GM13977 (cell line): ENCODE measurements at places on chromosomes 6 and 20.
A peak's percentile ranks its signal among the peaks of the same experiment; 100 is the strongest.

DNA sequence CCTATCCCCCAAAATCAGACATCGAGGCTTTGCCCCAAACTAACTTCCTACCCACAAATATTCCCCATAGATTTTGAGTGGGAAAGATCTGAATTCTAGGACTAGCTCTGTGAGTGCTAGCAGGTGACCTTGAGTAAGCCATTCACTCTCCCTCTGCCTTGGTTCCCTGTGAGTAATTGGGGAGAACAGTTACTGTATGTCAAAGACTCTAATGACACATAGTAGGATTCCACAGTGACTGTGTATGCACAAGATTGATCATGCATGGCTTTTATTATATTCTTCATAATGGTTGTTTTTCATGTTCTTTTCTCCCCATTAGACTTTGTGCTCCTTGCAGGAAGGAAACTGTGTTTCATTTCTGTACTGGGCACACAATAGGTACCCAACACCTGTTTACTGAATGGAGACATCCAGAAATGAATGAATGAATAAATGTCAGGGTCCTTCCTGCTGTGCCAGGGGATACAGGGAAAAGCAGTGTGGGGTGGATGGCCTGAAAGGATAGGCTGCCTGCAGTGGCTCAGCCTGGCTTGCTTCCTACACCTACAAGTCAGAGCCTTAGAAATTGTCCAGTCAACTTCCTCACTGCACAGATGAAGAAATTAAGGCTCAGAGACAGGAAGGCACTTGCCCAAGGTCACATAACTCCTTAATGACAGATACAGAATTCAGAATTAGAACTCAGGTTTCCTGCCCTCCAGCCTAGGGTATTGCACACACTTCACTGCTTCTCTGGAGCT lies 901 bp upstream of the TMEM151B start:
- no peak for DNase-seq

- DNase-seq = no peak
Measured at GRCh38 chr20:5221061-5221430, 94.2 kb downstream of the CDS2 start.

- no peak for DNase-seq
Measured at GRCh38 chr20:61918548-61918947, 147.1 kb downstream of the TAF4 start.

GRCh38 chr6:123604067-123604466 lies 32.7 kb downstream of the TRDN start:
- no peak for DNase-seq

GRCh38 chr6:156778454-156779205 lies 1.5 kb downstream of the ARID1B start:
- DNase-seq = peak; percentile 60

- no peak for DNase-seq
Measured at GRCh38 chr20:4147319-4147718, 132.0 kb upstream of the RNF24 start.

GRCh38 chr6:77893391-77893790 lies 240.6 kb downstream of the MEI4 start:
- DNase-seq = no peak

- DNase-seq = no peak
Measured at GRCh38 chr6:66605011-66605410, 898.0 kb upstream of the EYS start.

- no peak for DNase-seq
Measured at GRCh38 chr20:21322921-21323331, 19.8 kb downstream of the XRN2 start.

- no peak for DNase-seq
Measured at GRCh38 chr6:74491844-74492374, 713.9 kb downstream of the COL12A1 start.

DNA sequence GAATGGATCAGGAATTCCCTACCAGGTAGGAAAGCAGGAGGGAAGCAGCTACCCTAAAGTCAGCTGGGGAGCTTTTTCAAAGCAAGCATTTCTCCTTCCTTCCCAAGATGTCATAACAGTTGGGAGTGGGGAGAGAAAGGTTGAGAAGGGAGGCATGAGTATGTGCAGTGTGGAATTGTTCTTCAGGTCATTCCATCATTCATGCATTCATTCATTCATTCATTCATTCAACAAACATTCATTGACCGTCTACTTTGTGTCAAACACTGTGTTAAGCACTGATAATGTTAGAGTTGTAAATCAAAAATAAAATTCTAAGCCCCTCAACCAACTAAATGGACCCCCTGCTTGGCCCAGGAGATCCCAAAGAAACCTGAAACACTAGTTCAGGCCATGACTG lies 49.2 kb upstream of the FAM184A start:
- no peak for DNase-seq

DNA sequence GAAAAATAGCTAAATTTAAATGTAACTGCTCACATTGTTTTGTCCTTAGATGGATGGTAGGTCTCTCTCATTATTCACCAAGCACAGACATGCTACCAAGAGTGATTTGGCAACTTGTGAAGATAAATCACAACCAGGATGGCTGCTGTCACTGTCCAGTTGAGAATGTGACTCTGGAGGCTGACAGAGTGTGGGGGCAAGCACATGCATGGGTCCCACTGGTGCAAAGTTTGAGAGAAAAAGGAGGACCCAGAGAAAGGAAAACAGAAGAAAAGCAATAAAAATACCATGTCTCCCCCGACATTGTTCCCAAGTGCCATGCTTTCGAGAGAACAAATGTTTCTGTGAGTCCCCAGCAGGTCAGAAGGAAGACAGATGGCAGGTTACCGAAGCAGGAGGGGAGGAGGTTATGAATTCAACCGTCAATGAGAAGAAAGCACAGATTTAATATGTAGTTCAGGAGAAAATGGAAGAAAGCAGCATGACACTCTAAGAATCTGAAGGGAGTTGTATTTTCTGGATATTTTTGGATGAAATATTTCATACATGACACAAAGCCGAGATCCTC lies 73.0 kb upstream of the TSHZ2 start:
- no peak for DNase-seq

- no peak for DNase-seq
Measured at GRCh38 chr20:23229989-23230388, 120.6 kb upstream of the NXT1 start.

DNA sequence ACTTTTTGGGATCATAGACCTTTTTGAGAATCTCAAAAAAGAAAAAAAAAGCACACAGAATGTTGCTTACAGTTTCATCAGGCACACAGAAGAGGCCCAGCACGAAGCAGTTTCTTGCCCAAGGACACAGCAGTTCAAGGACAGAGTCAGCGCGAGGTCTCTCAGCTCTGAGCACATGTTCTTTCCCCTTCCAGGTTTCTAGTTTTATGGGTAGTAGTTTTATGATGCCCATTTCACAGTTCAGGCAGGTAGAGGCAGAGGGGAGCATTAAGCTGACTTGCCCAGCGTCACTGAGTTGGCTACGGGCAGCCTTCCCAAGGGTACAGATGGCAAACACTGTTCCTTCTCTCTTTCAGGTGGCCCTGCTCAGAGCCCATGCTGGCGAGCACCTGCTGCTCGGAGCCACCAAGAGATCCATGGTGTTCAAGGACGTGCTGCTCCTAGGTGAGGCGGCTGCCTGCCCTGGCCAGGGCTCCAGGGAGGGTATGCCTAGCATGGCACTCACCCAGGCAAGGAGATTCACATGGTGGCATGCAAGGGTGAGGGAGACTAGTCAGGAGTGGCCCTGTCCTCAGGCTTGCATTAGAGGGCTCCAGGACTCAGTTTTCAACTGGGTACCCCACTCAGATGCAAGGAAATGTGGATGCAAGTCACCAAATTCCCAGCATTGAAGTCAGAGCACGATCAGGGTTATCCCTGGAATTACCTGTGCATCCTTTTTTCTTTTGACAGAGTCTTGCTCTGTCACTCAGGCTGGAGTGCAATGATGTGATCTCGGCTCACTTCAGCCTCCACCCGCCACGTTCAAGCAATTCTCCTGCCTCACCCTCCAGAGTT lies 57.4 kb upstream of the TTPAL start:
- DNase-seq = no peak

GRCh38 chr6:106134906-106135634 lies 48.9 kb downstream of the PRDM1 start:
- no peak for DNase-seq

DNA sequence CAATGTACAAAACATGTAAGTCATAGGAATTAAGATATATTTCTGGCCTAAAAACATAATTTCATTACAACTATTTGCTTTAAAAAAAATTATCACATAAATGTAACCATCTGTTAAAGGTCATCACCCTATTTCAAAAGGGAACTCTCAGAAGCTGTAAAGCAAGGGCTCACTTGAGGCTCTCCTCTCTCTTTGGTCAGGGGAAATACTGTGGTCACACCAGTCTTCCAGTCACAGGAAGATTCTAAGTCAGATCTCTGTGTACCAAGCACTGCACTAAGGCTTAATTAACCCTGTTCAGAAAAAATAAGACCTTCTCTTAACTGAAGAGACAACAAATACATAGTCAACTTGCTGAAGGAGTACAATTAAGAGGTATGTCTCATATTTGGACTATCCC lies 75.6 kb downstream of the MMS22L start:
- no peak for DNase-seq

GRCh38 chr6:5152460-5152859 lies 67.3 kb downstream of the PPP1R3G start:
- no peak for DNase-seq

DNA sequence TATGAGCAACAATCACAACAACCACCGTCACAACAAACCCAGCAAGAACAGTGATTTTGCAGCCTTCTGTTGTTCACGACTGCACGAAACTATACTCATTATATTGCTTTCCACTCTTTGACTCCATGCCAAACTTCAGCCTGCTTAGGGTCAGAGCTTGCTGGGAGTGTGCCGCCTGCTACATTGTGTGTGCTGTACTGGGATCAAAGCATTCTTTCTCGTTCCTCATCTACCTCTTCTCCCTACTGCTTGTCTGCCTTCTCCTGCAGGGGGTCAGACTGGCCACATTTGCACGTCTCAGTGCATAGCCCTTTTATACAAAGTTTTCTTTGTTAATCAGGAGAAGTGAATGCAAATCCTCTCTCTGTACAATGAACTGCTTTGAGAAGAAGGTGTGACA lies 401.6 kb upstream of the CITED2 start:
- DNase-seq = no peak

GRCh38 chr6:6686748-6687601 lies 98.5 kb downstream of the LY86 start:
- DNase-seq = peak; percentile 74

DNA sequence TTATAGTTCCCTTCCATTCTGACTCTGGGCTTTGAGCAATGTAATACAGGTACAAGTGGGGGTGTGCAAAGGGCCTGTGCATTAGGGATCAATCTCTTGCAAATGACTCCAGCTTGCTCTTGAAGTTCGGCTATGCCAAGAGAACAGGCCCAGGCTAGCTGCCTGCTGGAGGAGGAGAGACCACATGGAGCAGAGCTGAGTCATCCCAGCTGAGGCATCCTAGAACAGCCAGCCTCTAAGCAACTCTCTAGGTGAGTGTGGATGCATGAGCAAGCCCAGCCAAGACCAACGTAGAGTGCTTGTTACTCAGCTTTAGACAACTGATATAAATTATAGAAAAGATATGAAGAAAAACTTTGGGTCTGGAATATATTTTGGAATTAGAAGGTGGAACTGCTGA lies 47.6 kb upstream of the RBM24 start:
- no peak for DNase-seq

DNA sequence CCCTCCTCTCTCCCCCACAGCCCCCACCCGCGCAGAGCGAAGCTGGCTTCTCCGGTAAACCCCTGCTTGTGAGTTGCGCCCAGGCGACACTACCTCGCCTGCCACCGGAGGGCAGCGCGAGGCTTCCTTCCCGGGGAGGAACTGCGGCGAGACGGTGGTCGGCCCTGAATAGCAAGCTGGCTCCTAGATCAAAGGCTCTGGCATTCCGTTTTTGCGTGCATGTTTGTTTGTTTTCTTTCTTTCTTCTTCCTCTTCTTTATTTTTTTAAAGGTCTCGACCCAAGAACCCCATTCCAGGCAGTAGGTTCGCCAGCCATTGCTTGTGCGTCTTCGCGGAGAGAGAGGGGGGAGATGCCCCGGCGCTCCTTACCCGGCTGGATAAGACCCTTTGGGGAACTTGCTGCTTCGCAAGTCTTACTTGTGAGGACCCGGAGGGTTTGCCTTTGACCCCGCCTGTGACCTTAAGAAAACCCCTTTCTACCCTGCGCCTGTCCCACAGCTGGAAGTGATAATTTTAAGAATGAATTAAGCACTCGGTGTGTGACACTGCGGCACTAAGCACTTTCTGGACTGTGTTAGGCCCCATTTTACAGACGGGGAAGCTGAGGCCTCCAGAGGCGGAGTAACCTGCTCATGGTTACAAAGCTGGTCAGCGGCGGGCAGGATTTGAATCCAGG lies 92.7 kb upstream of the SIRPA start:
- peak; percentile 83 for DNase-seq

DNA sequence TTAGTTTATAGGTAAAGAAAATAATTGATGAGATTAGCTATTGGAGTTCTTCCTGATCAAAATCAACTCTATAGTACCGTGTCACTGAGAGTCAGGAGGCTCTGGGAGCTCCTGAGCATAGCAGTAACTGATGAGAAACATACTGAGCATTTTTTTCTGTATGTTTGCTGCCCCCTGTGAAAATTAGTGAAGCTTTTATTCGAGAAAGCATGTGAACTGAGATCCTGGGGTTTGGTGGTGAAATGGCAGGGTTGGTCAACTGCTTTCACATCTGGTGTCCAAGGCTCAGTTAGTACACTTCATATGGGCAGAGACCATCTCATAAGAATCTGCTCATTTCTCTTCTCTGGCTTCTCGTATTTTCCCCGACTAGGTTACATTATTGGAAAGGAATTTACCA lies 4.1 kb upstream of the ABT1 start:
- DNase-seq = no peak

DNA sequence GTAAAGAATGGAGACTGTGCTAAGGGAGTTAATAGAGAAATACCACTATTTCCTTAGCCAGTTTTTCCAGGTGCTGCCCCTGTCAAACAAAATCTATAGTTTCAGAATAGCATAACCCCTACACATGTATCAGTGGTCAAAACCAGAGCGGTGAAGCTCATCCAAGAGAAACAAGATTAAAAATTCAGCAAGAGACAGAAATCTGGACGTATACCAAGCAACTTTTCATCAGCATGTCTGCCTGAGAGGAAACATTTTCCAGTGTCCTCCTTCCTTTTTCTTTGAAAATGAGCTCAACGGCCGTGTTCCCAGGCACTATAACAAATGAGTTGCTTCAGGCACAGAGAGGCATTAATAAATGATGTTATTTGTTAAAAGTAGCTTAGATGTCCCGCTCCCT lies 416.5 kb downstream of the BCKDHB start:
- DNase-seq = no peak

DNA sequence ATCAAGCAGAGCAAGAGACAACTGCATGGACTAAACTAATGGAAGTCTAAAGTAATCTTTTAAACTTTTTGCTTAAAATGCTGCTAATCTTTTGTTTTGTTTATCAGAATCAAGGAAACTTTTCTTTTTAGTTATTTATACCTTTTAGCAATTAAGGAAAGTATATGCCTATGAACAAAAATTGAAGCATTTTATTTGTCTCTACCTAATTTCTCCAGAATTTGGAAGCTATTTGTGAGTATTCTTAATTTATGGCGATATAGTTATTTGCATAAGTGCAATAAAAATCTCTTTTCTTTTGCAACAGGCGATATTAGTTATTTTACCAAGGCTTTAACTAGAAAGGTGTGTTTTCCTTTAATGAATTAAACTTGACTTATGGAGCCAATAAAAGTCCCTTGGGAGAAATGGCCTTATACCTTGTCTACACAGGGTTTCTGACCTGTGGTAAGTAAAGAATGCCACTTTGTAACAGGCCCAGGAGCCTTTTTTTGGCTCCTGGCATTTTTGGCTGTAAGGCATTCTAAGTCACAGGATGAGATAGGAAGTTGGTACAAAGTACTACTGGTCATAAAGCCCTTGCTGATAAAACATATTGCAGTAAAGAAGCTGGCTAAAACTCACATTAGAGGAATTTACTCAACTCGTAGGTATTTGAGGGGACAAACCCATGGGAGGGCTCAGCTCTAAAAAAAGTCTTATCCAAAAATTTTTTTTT lies 37.2 kb downstream of the TMEM14A start:
- no peak for DNase-seq
